ENCODE measurements at places on chromosomes 6 and 20.

DNA sequence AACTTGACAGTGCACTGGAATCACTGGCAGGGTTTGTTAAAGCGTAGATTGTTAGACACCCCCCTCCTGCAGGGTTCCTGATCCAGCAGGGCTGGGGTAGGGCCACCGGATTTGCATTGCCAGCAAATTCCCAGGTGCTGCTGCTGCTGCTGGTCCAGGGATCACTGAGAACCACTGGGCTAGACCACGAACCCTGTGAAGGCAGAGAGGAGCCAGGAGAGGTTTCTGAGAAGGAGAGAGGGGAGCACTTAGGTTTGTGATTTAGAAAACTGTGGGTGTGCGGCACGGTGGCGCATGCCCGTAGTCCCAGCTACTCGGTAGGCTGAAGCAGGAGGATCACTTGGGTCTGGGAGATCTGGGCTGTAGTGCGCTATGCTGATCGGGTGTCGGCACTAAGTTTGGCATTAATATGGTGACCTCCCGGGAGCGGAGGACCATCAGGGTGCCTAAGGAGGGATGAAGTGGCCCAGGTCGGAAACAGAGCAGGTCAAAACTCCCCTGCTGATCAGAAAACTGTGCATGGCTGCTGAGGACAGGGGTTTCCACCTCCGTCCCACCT lies 53.6 kb upstream of the FAM83D start:
- no peak for DNase-seq

GRCh38 chr20:13262671-13263360 lies 41.7 kb downstream of the ISM1 start:
- peak; percentile 17 for DNase-seq

- no peak for DNase-seq
Measured at GRCh38 chr6:89100114-89100513, 17.8 kb downstream of the SRSF12 start.

GRCh38 chr20:62557999-62558408 lies 82.2 kb upstream of the GATA5 start:
- no peak for DNase-seq

- no peak for DNase-seq
Measured at GRCh38 chr20:8299921-8300320, 167.9 kb downstream of the PLCB1 start.

DNA sequence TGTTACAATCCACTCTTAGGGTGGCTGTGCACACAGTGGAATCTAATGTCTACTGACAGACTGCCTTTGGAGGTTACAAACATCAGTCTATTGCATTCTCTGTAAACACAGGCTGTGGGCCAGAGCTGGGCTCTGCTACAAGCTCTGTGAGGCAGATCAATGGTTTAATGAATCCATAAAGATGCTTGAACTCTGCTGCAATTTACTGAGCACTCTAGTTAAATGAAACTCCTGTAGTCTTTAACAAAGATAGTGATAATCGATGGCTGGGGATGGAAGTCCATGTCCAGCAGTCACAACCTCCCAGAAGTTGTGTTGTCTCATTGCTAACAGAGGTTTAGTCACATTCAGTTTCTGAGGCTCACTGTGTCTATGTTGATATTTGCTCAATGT lies 50.5 kb downstream of the SOBP start:
- no peak for DNase-seq

DNA sequence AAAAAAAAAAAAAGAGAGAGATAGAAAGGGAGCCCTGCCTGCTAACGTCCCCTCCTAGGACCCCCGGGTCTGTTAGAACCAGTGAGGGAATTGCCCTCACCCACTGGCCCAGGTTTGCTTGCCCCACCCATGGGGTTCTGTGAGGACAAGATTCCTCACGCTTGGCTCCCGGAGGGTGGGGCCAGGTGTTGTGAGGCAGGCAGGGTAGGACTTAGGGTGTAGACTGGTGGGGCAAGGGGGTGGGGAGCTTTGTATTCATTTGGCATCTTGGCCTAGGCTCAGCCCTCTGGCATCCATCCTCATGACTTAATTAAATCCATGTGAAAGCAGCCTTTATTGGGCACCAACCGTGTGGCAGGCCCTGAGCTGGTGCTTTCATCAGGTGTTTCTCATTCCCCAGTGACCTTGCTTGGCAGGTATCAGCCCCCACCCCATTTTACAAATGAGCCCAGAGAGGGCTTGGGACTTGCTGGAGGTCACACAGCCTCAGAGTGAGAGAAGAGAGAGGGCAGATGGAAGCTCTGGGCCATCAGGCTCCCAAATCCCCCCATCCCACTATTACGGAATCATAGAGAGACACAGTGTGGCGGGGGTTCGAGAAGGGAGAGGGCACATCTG lies 19.0 kb downstream of the RAB44 start:
- no peak for DNase-seq

GRCh38 chr6:108559884-108560462 lies 744 bp upstream of the FOXO3 start:
- DNase-seq: peak; percentile 77

- DNase-seq: no peak
Measured at GRCh38 chr6:158508450-158508849, 51.4 kb upstream of the TMEM181 start.

GRCh38 chr6:32084780-32085179 lies 24.4 kb downstream of the TNXB start:
- no peak for DNase-seq
